Stimulated activated CD4-positive, alpha-beta T cell treated with anti-CD3 and anti-CD28 coated beads, Interleukin-2, amount 100 ng/mL, for 48 hours (primary cell): ENCODE measurements at places on chromosomes 6 and 20.

DNA sequence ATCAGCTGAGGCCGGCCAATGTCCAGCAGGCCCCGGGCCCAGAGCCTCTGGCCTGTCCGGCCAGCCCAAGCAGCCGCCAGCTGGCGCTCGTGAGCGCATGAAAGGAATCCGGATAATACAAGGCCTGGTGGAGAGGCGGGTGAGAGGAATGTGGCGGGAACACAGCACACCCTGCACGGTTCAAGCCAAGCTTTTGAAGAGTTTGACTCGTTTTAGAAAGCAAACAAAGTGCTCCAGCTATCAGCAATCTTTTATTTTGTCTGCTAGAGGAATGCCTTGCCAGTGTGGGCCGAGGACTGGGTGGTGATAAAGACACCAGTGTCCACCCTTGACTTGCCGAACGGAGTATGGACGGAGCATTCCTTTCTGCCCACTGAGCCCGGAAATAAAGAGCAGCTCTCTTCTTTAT is 9.3 kb upstream of the NEDD9 start:
- no peak for DNase-seq

GRCh38 chr6:4732691-4733315 is 43.4 kb upstream of the CDYL start:
- DNase-seq: no peak

GRCh38 chr20:9611921-9612320 is 97.5 kb downstream of the LAMP5 start:
- DNase-seq: no peak

DNA sequence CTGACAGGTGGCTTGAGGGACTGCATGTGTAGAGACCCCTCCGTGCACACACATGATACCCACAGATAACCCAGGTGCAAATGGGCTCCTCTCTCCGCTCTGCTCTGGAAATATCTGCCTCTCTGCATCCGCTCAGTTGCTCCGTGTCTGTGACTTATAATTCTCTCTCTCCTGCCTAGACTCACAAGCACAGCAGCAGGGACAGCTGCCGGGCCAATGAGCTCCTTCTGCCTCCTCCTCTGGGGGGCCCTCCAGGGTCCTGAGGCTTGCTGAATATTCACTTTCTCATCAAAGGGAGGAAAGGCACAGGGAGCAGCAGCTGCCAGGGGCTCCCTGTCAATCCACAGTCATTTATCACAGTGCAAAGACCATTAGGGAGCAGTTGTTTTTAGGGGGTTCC is 24.1 kb downstream of the LRFN2 start:
- DNase-seq: no peak

- DNase-seq: no peak
These were observed 8.2 kb downstream of the NCOA7 start for GRCh38 chr6:125798734-125799508.

DNA sequence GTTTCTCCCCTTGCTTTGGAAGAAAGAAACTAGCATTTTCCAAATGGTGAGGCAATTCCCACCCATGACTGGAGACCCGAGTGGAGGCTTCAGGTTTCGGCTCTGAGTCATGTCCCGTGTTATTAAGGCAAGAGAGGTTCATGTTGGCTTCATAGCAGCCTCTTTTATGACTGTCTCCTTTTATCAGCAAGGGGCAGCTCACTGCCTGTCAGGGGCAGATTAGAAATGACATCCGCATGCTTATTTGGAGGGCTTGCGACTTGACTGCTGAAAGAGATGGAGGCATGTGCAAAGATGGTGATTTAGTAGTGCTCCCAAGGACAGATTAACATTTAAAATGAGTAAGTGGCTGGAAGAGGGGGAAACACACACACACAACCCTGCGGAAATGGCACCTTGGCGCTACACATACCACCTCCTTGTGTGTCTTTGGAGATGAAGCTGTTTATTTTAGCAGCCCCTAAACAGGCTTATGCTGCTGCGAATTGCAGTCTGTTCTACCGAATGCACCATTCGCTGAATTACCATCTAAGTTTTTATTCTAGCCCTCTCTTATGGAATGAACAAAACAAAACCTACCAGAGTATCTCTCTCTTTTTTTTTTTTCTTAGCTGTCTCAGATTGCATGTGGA is 52.1 kb upstream of the VSTM2L start:
- no peak for DNase-seq

DNA sequence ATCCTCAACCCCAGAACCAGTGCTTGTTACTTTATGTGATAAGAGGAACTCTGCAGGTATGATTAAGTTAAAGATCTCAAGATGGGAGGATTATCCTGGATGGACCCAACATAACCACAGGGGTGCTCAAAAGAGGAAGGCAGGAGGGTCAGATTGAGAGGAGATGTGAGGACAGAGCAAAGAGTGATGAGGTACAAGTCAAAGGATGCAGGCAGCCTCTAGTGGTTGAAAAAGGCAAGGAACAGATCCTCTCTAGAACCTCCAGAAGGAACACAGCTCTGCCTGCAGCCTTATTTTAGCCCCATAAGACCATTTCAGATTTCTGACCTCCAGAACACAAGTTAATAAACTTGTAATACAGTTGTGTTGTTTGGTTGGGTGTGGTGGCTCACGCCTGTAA is 41.2 kb downstream of the PDSS2 start:
- no peak for DNase-seq

DNA sequence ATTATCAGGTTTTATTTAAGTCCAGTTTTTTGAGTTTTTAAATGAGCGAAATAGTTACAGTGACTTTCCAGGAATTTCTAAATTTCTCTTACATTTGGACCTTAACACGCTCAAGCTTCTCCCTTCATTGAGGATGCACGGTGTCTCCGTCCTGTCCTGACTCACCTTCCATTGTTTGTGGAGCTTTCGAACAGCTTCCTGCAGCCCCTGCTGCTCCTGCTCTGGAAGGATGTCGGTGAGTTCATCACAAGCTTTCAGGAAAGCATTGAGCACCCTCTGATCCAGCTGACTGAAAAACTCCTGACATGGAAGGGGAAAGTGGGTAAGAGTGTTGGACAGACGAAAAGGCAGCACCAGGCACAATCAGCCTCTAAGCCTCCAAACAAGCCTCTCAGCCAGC is 183.7 kb downstream of the SYNE1 start:
- DNase-seq: no peak
